Cardiac fibroblast (primary cell): ENCODE measurements at places on chromosomes 1 and 21.

GRCh38 chr1:59428828-59429227, 131.9 kb downstream of the FGGY start:
- no peak for DNase-seq

DNA sequence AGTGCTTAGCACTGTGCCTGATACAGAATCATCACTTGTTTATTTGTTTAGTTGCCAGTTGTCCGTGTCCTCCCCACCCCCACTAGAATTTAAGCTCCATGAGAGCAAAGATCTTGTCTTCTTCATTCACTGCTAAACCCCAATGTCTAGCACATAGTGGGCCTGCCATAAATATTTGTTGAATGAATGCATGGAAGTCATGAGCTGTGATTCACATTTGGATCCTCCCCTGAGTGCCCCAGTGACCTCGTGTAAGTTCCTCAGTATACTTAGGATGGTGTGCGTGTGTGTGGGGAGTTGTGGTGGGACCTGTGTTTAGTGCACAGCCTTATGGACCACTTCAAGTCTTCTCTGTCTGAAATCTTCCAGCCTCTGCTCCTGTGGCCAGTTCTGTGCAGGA, 23.1 kb downstream of the IER5 start:
- DNase-seq, result no peak

- DNase-seq, result no peak
Observed at GRCh38 chr1:213464786-213465460, 413.9 kb downstream of the RPS6KC1 start.

- peak; percentile 97 for DNase-seq
Observed at GRCh38 chr1:27556781-27557595, 47.0 kb downstream of the AHDC1 start.

DNA sequence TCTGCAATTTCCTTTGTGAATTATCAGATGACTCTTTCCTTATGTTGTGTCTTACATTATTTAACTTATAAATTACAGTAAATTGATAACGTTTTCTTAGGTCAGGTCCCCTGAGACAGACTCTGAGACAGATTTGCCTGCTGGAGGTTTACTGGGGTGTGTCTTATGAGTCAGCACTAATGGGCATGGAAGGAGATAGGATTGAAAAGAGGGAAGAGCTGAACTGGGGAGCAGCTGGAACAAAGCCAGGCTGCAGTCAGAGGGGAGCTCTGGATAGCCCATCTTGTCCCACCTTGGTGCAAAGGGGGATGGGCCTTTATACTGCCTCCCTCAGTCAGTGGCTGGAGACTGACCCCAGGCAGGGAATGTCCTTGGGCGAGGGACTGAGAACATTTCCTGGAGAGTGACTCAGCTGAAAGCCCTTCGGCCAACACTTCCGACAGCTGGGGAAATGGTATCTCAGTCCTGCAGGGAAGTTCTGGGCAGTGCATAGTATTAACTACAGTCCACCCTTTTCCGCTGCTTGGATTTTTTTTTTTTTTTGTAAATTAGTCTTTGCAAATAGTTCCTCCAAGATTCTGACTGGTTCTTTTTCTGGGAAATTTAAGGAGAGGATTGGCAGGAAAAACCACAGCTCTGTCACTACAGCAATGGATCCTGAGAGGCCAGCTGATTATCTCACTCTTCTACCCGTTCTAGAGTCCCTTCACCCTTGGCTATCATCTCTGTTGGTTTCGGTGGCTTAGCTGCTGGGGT, 39.1 kb upstream of the CDC42BPA start:
- DNase-seq, result peak; percentile 91

DNA sequence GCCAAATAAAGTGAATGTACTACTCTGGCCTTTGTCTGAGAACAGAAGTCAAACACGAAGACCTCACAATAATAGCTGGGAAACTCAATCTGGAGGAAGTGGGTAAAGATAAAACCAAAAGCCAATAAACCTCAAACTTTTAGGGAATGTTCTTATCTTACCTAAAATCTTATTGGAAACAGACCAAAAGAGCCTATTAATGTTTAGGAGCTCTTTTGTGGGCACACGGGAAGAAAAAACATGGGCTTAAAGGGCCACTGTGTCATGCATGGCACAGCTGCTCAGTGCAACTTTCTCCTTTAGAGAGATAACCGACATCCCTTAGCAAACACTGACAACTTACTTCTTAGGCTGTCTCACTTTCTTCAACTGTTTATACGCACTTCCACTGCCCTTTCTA, 16.1 kb downstream of the EIF2B3 start:
- peak; percentile 21 for DNase-seq
